ENCODE measurements at places on chromosomes 5 and 9.

- peak; percentile 74 for DNase-seq
Observed at GRCh38 chr5:8756498-8757084, 789.3 kb downstream of the SEMA5A start.

GRCh38 chr5:68041293-68041692 is 174.3 kb upstream of the PIK3R1 start:
- peak; percentile 16 for DNase-seq

DNA sequence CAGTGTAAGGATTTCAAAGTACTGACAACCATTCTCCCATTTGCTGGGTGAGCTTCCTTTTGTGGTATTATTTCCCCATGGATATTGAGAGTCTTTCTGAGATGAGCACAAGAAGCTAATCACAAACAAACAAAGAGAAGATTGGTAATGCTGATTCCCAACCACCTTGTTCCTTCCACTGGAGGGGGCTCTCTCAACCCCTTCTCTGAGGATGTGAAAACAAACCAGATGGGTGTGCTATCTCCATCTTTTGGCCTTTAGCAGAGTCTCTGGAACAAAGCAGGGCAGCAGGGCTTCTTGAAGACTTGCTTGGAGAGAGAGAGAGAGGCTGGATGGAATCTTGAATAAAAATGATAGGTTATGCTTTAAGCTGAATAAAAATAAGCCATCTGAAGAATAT is 576.7 kb upstream of the ZNF462 start:
- peak; percentile 64 for DNase-seq

DNA sequence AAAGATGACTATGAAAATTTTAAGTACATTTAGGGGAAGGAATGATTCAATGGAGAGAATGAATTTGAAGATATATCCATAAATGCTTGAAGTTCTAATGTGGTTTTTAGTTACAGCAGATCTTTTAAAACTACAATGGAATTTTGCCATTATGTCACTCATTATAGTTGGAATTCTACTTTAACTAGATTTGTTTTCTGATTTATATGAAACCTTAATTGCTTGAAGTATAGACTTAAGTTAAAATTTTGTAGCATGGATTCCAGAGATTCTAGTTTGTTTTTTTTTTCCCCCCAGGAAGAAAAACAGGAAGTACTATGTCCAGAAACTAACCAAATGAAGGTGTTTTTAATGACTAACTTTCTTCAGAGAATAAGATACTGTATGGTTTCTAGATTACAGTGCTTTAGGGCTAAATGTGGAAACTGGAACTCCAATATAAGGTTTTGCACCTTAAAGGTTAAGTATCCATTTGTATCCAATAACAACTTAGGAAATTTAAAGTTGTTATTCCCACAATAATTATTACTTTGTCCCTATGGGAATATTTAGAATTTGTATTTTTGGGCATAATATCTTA is 70.3 kb downstream of the ZSWIM6 start:
- DNase-seq, result no peak

GRCh38 chr5:39670955-39671354 is 246.2 kb upstream of the DAB2 start:
- DNase-seq, result no peak

- no peak for DNase-seq
Observed at GRCh38 chr5:58235299-58235698, 224.6 kb downstream of the PLK2 start.

DNA sequence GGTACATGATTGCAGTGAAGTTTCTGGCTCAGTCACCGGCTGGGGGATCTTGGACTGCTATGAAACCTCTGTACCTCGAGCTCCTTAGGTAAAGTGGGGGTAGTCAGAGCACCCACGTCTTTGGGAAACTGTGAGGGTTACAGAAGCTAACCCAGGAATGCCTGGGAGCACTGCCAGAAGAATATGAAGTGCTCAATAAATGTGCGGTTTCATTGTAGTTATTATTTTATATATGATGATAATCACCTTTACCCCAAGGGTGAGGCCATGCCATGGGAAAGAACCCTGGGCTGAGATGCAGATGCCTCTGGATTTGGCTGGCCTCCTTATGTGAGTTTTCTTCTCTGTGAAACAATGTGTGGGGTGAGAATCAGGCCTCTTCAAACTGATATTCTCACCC is 3.7 kb downstream of the NPR3 start:
- no peak for DNase-seq

- no peak for DNase-seq
Observed at GRCh38 chr5:61768692-61769281, 436.7 kb downstream of the ZSWIM6 start.

DNA sequence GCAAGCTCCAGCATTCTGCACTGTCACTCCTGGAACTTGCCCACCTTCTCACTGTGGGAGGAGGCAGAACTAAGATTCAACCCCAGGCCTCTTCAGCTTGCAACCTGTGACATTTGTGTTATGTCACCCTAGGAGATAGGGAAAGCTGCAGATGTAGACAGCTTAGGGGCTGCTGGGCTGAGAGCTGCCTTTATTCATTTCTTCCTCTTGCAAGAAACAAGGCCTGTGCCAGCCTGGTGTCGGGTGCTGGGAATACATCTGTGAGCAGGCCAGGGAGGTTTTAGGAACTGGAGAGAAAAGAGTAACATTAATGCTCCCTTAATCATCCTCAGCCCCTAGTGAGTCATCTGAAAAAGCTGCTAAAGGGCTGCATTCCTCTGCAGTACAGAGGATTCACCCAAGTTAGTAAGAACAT is 101.8 kb downstream of the FGF18 start:
- peak; percentile 17 for DNase-seq

DNA sequence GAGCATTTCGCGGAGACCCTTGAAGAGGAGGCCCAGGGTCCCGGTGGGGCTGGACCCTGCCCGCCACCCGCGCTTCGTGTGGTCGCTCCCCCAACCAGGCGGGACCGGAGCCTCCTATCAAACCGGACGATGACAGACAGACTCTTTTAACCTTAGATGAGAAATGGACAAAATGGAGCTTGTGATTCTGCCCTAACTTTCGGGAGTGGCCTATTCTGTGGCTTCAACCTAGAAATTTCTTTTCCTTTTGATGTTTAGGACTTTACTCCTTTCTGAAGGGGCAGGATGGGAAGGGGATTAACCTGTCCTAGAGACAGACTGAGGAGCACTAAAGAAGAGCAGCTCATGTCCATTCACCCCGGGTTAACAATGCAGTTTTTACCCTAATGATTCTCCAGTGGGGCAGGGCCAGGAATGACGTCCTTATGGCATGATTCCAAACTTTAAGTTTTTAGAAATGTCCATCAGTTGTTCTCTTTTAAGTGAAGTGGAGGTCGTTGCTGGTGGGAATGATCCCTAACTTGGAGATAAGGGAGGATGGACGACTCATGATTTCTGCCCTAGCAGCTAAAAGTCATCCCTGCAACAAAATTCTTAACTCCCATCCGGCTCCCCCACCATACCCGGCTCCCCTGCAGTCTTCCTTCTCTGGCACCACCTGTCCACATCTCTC is 1.0 kb downstream of the NIPSNAP3A start:
- DNase-seq, result no peak

GRCh38 chr9:110214090-110214489 is 6.1 kb upstream of the C9orf152 start:
- no peak for DNase-seq

GRCh38 chr5:147857302-147858129 is 21.0 kb upstream of the SCGB3A2 start:
- DNase-seq, result peak; percentile 68

DNA sequence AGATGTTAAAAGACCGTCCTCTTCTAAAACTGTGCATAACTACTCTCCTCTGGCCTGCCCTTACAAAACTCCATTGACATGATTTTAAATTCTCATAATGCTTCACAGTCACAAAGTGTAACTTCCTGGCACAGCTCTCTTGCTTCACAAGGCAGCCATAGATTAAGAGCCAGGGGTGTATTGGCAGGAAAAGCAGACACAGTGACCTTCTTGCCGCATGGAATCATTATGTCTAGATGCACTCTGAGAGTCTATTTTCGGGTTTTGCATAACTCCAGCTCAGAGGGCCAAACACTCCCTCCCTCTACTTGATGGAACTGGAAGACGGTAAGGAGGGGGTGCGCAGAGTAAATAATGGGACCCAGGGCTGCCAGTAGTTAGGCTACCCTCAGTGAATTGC is 110.1 kb downstream of the MARCHF3 start:
- peak; percentile 59 for DNase-seq

DNA sequence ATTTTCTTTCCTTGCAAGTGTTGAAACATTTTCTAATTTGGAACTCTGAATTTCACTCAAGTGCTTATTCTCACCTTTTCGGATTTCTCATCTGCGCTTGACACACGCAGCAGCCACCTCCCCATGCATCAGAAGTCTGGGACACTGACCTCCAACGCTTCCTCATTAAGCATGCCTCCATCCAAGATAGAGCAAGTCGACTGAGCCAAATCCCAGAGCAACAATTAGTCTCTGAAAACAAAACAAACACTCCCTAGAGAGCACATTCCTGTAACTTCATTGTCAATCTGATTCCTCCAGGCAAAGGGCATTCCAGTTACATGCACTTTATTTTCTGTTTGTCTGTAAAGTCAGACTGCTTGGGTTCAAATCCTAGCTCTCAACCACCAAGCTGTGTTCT is 5.7 kb downstream of the CD180 start:
- no peak for DNase-seq

GRCh38 chr5:36552651-36553393 is 53.6 kb upstream of the SLC1A3 start:
- no peak for DNase-seq

GRCh38 chr5:163436515-163436914 is 880 bp upstream of the CCNG1 start:
- no peak for DNase-seq

DNA sequence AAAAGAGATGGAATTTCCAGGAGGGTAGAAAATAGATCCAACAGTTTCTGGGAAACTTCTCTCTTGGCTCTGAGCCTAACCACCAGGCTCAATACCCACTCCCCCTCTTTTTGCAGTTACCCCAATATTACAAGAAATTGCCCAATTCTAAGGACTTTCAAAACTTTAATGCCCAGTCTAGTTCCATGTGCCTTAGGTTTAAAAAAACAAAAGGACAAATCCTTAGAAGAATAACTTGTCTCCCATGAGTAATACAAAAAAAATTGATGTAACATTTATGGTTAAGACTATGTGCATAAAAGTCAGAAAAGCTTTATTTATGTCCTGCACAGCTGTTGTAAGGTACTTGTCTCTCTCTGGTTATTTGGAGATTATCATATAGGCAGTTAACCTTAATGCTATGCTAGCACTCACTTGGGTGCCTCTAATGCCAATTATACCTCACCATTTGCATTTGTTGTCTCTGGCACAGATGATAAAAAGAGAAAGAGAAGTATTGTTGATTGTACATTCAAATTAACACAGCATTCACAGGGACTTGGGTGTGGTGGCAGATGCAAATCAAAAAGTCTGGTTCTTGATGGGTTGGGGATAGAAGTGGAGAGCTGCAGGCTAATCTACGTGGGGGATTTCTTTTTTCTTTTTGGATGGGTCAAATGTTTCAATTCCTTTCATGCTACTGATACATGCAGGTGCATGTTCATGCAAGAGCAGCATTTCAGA is 159.4 kb downstream of the PIK3R1 start:
- DNase-seq, result no peak

GRCh38 chr9:128293091-128293490 is 17.0 kb downstream of the SWI5 start:
- no peak for DNase-seq

- no peak for DNase-seq
Observed at GRCh38 chr5:180832638-180833068, 28.4 kb downstream of the ZFP62 start.

DNA sequence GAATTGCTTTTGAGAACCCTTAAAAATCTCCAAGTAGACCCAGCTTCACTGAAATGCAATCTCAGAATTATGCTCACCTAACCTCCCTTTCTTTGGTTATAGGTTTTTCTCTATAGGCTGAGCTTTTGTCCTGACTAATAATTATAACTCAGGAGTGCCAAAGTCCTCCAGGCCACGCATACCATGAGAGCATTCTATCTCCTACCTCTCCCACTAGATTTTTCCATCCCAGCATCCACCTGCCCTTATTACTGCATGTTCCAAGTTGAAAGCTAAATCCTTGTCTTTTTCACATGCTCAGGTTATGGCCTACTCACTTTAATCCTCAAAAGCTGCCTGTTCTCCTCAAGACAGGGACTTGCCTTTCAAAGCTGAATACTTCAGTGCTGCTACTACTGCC is 22.1 kb downstream of the ZNF346 start:
- DNase-seq, result no peak

DNA sequence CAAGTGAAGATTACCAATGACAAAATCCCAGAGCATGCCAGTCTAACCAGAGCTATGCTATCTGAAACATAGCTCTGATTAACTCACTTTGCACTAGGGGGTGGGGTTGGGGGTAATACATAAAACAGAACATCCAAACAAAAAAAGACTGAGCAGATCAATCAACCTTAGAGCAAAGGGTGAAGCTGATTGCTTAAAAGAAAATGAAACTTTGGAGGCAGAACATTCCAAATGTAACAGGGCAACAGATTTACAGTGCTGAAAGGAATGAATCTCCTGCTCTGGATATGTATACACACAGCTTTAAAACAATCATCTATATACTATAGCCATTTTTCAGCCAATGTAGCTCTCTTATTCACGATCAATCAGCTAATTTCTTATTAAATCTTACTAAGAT is 4.9 kb downstream of the IL6ST start:
- no peak for DNase-seq

GRCh38 chr9:2022560-2022959 is 7.4 kb downstream of the SMARCA2 start:
- no peak for DNase-seq

- no peak for DNase-seq
Observed at GRCh38 chr5:168770036-168770498, 190.9 kb upstream of the PANK3 start.

DNA sequence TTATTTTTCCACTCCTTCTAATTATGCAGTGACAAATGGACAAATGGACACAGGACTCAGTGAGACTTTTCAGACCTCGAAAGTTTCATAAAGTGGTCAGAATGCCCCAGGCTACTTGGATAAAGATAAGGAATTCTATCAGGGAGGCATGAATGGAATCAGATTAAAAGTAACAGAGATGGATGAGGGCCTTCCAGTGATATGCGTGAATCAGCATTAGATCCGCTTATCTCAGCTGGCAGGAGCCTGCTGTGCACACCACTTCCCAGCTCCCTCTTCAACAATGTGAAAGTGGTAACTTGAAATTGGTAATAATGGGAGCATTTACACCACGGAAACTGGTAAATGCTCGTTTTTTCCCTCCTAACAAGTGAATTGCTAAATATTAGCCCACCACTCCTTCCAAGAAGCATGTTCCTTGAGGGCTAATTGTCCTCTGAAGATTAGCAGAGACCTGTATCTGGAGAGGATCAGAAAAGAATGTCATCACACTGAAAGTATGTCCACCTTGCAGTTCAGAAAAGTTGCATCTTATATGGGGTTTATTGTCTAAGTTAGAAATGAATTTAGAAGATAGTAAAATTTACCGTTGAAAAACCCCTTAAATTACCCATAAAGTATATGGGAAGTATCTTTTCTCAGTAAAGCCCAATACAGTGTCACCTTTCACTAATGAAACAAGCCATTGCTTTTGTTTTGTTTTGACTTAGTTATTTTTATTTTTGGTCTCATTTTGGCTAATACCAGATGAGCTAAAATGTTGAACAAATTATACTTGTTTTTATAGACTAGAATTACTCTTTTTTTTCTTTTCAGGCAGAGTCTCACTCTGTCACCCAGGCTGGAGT is 125.3 kb downstream of the DPYSL3 start:
- no peak for DNase-seq

All from Ammon's horn (tissue), 1 donor.